ENCODE measurements at places on chromosomes 4 and X.

DNA sequence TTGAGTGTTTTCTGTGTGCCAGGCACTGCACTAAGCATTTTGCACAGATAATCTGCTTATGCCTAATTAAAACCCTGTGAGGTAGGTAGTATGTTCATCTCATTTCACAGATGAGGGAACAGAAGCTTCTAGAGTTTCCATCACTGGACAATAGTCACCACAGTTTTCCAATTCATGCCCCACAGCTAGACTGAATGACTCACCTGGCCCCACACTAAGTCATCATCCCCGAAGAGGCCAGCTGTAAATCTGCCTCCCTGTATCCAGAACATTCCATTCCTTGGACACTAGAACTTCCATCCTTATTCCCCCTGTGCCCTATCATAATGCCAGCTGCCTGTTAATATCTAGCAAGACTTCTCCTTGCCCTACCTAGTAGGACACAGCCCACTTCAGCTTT, 40.9 kb upstream of the NYX start:
- no peak for DNase-seq

DNA sequence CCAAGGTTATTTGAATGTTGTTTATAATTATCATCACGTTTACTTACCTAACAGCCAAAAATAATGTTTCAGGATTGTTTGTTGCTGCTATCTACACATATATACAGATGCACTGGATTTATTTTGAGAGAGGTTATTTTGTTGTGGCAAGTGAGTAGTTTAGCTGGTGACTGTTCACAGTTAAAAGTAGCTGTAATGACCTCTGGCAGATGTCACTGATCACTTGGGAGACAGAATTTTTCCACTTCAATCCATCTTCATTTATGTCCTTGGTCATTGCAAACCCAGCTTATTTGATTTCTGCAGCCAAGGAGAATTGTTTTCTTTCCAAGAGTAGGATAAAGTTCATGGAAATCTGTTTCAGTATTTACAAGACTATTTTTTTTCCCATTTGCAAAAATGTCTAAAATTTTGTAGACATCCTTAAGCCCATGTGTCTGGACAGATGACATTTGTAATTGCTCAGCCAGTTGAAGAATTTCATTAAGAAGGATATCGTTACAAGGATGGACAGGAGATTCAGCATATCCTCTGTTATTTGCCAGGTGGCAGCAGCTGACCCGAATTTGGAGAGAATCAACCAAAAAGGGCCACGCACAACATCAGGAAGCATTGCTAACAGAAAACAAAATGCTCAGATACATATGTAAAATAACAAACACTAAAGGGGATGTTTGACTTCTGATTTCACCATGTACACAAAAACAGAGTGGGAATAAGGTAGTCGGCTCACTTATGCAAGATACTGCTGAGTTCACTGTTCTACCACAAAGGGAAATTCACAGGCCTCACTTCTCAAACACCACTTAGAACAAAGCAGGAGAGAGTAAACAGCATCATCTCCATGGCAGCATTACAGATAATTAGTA, 64.5 kb downstream of the GPRIN3 start:
- DNase-seq = no peak

DNA sequence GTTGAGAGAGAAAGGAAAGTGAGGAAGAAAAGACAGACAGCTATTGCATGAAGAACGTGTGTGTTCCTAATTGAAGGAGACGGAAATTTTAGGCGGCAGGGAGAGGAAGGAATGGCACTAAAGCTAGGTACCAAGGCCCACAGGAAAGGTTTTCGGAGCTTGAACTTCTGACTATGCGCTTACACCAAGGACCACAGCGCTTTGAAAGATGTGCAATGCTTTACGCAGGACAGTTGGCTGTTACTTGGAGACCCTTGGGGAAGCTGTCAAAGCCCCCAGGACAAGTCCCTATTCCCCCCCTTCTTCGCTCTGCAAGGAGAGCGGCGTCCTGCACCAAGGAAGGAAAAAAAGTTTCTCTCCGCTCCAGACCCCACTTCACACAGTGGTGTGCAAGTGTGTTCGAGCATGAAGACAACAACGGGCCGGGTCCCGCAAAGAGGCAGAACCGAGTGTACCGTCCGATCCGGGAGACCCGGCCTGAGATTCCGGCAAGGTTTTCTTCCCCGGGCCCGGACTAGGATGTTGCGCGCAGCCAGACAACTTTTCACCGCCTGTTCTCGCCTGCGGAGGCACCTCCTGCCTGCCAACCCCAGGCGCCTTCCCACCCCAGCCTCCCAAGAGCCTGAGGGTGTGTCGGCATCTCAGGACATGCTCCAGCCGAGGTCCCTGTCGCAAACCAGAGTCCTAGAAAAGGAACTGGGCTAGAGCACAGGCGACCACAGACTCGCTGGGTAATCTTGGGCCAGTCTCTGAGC, 896 bp downstream of the KDR start:
- DNase-seq = no peak

GRCh38 chr4:63580796-63581475, 828.3 kb downstream of the TECRL start:
- DNase-seq = no peak

- no peak for DNase-seq
Observed at GRCh38 chr4:84298023-84298718, 200.9 kb downstream of the NKX6-1 start.

DNA sequence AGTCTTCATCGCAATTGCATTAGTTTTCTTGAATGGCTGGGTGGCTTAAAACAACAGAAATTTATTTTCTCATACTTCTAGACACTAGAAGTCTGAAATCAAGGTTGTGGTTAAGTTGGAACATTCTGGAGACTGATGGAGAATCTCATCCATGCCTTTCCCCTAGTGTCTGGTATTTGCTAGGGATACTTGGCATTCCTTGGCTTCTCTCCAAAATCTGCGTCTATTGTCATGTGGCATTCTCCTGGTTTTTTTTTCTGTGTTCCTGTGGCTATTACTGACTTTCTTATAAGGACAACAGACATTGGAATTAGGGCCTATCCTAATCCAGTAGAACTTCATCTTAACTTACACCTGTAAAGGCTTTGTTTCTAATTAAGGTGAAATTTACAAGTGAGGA, 272.8 kb upstream of the EPHA5 start:
- DNase-seq = no peak

DNA sequence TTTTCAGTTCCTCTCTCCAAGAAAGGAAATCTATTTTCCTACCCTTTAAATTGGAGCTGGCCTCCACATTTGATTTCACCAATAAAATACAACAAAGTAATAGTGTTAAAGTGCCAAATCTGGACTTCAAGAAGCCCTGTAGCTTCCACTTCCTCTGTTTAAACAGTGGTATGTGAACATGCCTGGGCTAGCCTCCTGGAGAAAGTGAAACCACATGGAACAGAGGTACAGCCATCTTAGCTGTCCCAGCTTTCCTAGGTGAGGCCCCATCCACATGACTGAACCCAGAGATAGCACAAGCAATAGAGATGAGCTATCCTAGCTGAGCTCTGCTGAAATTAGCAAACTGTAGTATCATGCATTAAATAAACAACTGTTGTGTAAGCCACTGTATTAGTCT, 131.8 kb upstream of the VCX start:
- no peak for DNase-seq

DNA sequence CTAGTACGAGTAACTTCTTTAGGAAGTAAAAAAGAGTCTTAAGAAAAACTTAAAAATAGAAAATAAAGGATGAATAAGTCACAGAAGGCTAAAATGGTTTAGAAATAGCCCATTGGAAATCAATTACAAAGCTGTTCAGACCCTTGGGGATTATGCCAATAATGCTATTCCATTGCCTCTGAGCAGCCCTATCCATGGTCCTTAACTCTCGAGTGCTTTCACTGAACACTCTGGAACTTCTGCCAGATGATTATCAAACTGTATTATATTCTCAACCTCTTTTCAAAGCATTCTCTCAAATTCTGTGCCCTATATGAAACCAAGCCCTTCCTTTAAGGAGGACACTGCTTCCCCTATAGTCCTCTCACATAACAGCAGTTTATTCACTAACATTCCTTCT, 17.0 kb downstream of the SLC9B1 start:
- no peak for DNase-seq

DNA sequence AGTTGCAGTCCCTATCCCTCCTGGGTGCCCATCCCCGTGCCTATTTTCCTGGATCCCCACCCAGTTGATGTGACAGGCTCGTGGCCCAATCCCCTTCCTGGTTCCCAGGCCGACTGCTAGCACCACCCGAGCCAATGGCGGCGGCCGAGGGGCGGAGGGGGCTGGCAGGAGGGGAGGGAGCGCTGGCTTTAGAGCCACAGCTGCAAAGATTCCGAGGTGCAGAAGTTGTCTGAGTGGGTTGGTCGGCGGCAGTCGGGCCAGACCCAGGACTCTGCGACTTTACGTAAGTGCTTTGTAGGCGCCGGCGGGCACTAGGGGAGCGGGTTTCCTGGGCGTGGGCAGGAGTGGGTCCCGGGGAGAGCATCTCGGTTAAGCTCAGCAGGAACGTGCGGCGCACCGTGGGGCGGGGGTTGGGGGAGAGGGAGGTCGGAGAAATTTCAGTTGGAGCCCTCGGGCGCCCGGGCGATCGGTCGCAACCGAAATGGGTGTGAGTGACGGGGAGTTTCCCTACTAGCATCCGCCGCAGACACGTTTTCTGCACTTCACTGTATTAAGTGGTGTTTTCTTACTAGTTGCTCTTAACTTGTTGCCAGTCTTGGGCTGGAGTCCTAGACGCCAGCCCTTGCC, at the start of gene PLS3:
PLS3 (plus strand) TSS at position 197 of the 627 bp plus-strand sequence. CDS start 49,077 bp downstream, outside the sequence.
- no peak for DNase-seq

- DNase-seq = no peak
Observed at GRCh38 chr4:6520051-6520636, 47.7 kb upstream of the PPP2R2C start.

- DNase-seq = no peak
Observed at GRCh38 chr4:106478152-106478551, 109.6 kb upstream of the GIMD1 start.

DNA sequence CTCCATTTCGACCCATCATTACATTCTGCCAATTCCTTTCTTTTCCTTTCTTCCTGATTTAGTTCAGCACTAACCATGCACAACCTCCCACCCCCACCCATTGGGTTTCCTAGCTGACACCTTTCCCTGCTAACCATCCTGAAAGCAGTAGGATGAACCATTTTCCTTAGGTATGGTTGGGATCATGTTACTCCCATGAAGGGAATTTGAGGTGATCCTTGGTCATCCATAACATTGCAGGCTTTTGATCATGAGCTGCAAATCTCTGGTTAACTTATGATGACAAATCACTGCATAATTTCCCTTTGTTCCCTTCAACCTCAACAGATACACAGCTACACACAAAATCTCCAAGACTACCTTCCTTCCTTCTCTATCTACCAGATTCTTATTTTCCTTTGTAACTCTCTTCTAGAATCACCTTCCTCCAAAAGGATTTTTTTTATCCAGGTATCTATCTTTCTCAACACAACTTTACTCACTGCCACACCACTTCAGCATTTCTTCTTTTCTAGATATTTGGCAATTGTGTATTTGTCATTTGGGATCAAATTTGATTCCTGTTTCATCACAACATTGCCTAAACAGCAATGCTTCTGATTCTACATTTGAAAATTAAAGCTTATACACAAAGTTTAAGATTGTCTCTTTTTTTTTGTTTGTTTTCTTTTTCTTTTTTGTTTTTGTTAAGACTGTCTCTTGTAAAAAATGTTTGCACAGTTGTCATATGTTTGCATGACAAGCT, 145.1 kb downstream of the RBM47 start:
- DNase-seq = no peak

GRCh38 chr4:152972821-152973628, 36.9 kb downstream of the FHDC1 start:
- no peak for DNase-seq

DNA sequence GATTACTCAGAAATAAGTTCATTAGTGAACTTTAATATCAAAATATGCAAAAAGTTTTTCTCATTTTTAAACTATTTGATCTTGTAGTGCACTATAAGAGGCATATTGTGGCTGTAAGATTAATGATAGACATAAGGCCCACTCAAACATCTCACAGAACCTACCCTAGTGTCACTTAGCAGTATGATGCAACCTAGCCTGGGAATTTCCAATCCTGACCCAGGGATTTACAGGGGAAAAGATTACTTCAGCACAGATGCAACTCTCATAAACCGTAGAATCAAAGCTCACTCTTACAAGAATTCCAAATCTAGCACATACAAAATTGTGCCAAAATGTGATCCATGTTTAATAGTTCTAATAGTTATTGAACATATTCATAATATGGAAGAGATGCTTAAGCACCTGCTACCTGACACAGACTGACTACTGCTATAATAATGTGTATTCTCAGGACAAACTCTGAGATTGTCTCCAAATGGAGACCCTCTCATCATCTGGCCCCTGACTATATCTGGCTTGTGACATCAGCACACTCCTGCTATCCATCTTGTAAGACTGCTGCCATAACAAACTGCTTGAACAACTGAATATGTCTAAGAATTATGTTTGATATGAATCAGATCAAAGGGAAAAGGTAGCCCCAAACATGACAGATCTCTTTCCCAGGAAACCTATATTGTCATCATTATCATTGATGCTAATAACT, 271.9 kb downstream of the PABPC4L start:
- DNase-seq = no peak

- no peak for DNase-seq
Observed at GRCh38 chrX:102723456-102723855, 2.9 kb downstream of the GPRASP3 start.

- DNase-seq = no peak
Observed at GRCh38 chrX:23052324-23052723, 52.6 kb downstream of the DDX53 start.

- no peak for DNase-seq
Observed at GRCh38 chr4:1490654-1491327, 84.5 kb upstream of the NKX1-1 start.

DNA sequence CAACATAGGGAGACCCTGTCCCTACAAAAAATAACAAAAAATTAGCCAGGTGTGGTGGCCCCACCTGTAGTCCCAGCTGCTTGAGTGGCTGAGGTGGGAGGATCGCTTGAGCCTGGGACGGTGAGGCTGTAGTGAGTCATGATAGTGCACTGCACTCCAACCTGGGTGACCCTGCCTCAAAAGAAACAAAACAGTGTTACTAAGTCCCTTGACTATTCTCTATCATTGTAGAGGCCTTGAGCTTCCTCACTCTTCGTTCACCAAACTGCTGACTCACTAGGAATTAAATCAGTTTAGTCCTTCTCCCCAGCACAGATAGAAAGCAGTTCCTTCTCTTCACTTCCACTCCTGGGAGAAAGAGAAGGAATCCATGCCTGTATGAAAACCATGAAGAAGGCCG, 14.5 kb downstream of the CDS1 start:
- no peak for DNase-seq

- DNase-seq = no peak
Observed at GRCh38 chr4:165095291-165095690, 17.4 kb downstream of the TMEM192 start.

DNA sequence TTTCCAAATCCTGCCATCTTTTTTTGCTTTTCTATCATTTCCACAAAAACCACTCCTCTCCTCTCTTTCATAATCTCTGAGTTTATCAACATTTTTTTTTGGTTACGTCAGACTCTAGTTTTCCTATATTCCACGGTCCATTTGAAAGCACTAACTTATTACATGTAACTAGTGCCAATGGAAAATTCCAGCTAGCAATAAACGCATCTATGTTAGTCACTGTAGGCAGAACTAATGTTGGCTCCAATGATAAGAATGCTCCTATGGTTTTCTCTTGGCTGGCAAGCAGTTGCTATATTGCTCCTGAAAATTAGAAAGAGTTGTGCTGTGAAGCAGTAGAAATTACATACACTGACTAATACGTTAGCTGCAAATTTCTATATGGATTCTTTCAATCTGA, 634.6 kb upstream of the FTHL17 start:
- no peak for DNase-seq

GRCh38 chr4:102387552-102388150, 42.4 kb upstream of the SLC39A8 start:
- DNase-seq = no peak

- no peak for DNase-seq
Observed at GRCh38 chr4:126898815-126899214, 733.9 kb upstream of the INTU start.

GRCh38 chr4:109699553-109700225, 3.6 kb downstream of the CASP6 start:
- no peak for DNase-seq

All from D721Med (cell line).